ENCODE measurements at places on chromosomes 2 and 18.

DNA sequence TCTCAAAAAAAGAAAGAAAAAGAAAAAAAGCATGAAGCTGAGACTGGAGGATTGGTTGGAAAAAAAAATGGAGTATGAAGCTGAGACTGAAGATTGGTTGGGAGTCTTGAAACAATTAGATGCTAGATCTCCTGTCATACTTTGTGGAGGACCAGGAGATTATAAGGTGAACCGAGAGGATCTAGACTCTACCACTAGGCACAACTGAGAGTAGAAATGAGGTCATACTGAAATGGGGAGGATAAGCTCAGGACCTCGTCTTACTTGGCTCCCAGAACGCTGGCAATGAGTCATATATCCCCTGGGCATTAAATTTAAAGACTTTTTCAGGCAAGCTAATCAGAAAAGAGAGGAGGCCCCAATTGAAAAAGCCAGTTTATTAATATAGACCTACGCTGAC, 3.3 kb upstream of the ORC2 start:
- no peak for DNase-seq

DNA sequence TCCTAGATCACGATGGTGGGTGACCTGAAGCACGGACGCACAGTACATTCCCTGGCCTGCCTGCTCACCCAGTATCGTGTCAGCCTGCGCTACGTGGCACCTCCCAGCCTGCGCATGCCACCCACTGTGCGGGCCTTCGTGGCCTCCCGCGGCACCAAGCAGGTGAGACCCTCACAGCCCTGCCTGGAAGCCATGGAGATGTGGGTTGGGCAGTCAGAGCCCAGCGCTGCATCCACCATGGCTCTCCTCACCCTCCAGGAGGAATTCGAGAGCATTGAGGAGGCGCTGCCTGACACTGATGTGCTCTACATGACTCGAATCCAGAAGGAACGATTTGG, 20.3 kb downstream of the SLC30A3 start:
- DNase-seq = no peak

- no peak for DNase-seq
These were observed 164.4 kb downstream of the ETAA1 start for GRCh38 chr2:67561457-67561965.

GRCh38 chr18:5475267-5475666, 68.5 kb downstream of the EPB41L3 start:
- no peak for DNase-seq

- no peak for DNase-seq
These were observed 60.3 kb downstream of the MGAT5 start for GRCh38 chr2:134314202-134314601.

DNA sequence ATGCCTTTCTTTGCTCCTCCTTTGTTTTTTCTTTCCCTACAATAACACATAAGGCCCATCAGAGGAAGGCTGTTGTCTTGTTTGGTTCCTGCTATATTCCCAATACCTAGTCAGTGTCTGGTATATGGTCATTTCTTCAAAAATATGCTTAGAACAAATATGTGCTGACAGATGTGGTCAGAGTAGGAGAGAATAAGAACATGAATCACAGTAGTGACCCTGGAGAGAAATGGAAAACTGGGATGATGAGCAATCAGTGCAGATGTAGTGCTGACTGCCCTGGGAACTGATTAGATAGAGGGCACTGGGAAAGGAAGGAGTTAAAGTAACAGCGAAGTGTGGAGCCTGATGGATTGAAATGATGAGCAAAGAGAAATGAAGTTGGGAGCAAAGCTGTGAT, 189.4 kb upstream of the LHCGR start:
- DNase-seq = no peak

- DNase-seq = no peak
These were observed 9.4 kb upstream of the AGFG1 start for GRCh38 chr2:227462462-227462951.

GRCh38 chr2:112293636-112294401, 18.4 kb downstream of the ZC3H6 start:
- no peak for DNase-seq

DNA sequence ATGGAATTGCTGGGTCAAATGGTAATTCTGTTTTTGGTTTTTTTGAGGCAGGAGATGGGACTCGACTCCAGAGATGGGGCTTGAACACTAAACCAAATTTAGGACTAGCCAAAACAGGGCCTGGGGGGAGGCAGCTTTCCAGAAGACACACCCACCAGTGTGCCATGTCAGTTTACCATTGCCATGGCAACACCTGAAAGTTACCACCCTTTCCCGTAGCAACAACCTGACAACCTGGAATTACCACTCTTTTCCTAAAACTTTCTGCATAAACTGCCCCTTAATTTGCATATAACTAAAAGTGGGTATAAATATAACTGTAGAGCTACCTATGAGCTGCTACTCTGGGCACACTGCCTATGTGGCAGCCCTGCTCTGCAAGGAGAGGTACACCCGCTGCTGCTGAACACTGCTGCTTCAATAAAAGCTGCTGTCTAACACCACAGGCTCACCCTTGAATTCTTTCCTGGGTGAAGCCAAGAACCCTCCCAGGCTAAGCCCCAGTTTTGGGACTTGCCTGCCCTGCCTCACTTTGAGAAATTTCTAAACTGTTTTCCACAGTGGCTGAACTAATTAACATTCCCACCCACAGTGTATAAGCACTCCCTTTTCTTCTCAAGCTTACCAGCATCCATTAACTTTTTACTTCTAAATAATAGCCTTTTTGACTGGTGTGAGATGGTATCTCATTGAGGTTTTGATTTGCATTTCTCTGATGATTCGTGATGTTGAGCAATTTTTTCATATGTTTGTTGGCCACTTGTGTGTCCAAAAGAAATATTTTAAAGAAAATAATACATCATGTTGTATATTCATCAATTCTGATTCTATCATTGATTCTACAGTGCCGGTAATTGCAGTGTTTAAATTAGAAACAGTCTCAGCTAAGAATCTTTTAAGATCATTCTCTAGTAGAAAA, 10.6 kb downstream of the CDK15 start:
- no peak for DNase-seq

DNA sequence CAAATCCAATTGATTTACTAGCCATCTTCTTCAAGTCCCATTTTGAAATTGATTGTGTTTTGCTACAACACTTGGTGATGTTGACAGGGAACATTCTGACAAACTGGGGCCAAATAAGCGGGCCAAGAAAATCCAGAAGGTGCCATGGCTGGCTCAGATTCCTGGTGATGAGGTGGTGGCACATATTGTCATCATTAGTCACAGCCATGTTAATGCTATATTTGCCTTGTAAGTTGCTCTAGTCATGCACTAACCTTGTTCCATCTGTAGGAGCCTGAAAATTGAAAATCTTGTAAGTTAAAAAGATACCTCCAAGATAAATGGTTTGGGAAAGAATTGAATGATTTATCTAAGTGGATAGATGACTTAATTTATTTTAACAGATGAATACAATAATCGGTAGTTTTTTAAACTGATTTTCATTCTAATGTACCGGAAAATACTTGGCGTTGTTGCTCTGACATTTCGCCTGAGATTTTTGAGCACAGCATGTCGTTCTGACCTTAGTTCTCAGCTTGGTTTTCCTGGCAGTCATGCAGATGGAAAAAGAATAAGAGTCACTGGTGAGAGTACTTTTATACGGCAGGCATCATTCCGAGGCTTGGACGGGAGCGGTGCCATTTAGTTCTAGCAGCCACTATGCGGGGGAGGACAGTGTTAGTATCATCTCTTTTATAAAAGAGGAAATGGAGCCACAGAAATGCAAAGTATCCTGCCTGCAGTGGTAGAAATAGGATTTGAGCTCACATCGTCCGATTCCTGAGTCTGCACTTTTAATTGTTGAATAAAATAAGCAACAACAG, 133.9 kb downstream of the ZNF532 start:
- DNase-seq = no peak

- DNase-seq = no peak
These were observed 223.9 kb upstream of the TCF4 start for GRCh38 chr18:55811925-55812324.

- DNase-seq = no peak
These were observed 2.4 kb upstream of the MSGN1 start for GRCh38 chr2:17813742-17814473.

Measured in RPMI8226 (cell line).